Lung (tissue), 17 donors: ENCODE measurements at places on chromosomes 3 and 15.

GRCh38 chr3:44561076-44561475 lies 6.1 kb downstream of the ZKSCAN7 start:
- no peak for DNase-seq

GRCh38 chr15:93649691-93650235 lies 560.8 kb upstream of the RGMA start:
- DNase-seq = no peak

GRCh38 chr3:69130689-69131088 lies 8.3 kb upstream of the LMOD3 start:
- DNase-seq = no peak

DNA sequence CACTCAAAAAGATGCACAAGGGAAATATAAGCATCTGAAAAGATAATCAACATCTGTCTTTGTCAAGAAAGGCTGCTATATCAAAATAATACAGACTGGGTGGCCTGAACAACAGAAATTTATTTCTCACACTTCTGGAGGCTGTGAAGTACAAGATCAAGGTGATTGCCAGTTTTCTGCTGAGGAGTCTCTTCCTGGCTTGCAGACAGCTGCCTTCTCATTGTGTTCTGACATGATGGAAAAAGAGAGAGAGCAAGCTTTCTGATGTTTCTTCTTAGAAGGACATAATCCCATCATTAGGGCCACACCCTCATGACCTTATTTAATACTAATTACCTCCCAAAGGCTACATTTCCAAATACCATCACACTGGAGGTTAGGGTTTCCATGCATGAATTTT lies 1573.3 kb downstream of the SI start:
- no peak for DNase-seq

DNA sequence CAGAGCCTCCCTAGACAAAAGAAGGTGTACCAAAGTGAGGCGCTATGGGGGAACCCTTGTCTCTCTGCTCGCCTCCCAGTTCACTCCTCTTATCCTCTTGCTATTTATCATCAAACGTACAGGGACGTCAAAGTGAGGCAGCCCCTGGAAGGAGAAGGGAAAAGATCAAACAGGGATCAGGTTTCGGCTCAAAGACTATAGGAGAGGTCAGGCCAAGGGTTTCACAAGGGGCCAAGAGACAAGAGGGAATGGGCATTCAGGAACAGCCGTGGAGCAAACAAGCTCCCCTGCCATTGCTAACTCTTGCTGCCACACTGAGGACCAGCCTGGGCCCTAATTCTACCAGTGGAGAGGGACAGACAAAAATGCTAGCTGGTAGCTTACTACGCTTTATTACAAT lies 168.7 kb downstream of the GREM1 start:
- no peak for DNase-seq

GRCh38 chr3:134846911-134847317 lies 51.9 kb downstream of the EPHB1 start:
- peak; percentile 35 for DNase-seq

- no peak for DNase-seq
Observed at GRCh38 chr15:58246041-58246440, 107.9 kb downstream of the AQP9 start.
